M059J (cell line): ENCODE measurements at places on chromosomes 3 and 15. TPM values are rescaled to one million over a fixed set of nuclear protein-coding genes. Genes with fewer than 3 reads are reported as not detected.

GRCh38 chr3:61582287-61582686 lies 20.9 kb downstream of the PTPRG start:
- DNase-seq, result no peak

GRCh38 chr15:31365655-31366127 lies 39.1 kb downstream of the KLF13 start:
- DNase-seq, result no peak

GRCh38 chr15:57705746-57706404 lies 639 bp upstream of the POLR2M start:
- DNase-seq, result no peak

The ERC2 gene
- total RNA-seq, result 1.2 and 3.4 TPM in 2 replicates
